Upper lobe of right lung (tissue), 1 donor: ENCODE measurements at places on chromosomes 6 and 20. TPM values are rescaled to one million over a fixed set of nuclear protein-coding genes. Genes with fewer than 3 reads are reported as not detected.

Gene ZNF311
- 1.8 TPM for total RNA-seq

Gene SEC23B
- total RNA-seq, result 62.9 TPM

Gene RAD21L1
- not detected for total RNA-seq

Gene LCA5
- total RNA-seq, result 5.4 TPM

Gene BPIFB4
- not detected for total RNA-seq

Gene TBXT
- total RNA-seq, result not detected

Gene EIF6
- total RNA-seq, result 78.8 TPM

Gene PAX1
- not detected for total RNA-seq

Gene ZFP57
- not detected for total RNA-seq

Gene CLDN20
- total RNA-seq, result not detected
